CD4-positive, alpha-beta T cell treated with Interleukin-15 for 1 hour (primary cell): ENCODE measurements at places on chromosomes 11 and 22.
A peak's percentile ranks its signal among the peaks of the same experiment; 100 is the strongest.

GRCh38 chr11:19467904-19468303 is 227.2 kb upstream of the E2F8 start:
- no peak for DNase-seq

GRCh38 chr11:46210133-46210636 is 67.3 kb upstream of the CREB3L1 start:
- DNase-seq: peak; percentile 41

- DNase-seq: peak; percentile 49
These were observed 32.1 kb upstream of the GNB1L start for GRCh38 chr22:19886605-19887255.

DNA sequence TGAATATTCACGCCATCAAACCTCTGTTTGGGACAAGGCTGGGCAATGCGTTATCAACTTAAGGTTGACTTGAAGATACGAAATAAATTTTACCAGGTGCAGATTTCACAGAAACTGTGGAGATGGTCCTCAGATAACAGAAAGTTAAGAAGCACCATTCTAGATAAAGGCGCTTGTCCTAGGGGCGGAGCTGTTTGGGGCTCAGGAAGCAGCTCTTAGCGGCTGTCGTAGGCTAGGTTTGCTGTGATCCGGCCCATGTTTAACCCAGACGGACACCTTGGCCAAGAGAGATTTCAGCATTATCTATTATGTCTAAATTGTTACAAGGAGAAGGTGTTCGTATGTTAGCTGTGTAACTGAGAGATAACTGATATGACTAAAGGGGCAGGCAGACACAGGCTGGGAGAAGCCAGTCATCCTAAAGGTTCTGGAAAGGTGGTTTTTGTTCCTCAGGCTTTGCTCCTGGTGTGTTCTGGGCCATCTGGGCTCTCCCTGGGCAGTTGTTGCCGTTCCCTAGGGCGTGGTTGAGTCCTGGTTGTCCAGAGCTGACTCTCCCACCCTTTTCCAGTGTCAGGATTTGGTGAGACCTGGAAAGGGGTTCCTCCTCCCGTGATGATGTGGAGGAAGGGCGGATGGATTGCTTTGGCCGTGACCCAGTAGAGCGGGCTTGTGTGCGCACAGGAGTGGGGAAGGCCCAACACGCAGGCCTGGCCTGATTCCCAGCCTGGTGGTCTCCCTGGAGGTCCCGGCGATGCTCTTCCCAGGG is 25.8 kb downstream of the TPCN2 start:
- DNase-seq: no peak

DNA sequence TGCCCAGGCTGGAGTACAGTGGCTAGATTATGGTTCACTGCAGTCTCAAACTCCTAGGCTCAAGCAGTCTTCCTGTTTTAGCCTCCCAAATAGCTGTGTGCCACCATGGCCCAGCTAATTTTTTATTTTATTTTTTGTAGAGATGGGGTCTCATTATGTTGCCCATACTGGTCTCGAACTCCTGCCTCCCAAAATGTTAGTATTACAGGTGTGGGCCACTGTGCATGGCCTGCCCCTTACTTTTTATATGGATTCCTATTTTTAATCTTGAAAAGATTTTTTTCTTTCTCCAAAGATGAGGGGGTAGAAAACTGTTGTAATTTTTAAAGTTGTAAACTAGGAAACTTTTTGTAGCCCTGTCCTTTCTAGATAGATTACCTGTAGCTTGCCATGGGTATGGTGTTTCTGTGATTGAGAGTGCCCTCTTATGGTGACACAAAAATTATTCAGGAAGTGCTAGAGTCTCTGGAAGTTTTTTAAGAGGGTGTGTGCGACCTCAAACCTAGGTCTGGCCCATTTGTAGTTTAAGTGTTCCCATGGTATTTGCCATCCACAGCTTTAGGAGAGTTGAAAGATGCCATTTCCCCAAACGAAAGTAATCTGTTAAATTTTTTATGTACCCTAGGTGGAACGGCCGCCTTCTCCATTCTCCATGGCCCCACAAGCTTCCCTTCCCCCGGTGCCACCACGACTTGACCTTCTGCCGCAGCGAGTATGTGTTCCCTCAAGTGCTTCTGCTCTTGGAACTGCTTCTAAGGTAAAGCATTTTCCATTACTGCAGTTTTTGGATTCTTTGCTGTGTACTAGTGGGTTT is 32.4 kb downstream of the MCAM start:
- no peak for DNase-seq

DNA sequence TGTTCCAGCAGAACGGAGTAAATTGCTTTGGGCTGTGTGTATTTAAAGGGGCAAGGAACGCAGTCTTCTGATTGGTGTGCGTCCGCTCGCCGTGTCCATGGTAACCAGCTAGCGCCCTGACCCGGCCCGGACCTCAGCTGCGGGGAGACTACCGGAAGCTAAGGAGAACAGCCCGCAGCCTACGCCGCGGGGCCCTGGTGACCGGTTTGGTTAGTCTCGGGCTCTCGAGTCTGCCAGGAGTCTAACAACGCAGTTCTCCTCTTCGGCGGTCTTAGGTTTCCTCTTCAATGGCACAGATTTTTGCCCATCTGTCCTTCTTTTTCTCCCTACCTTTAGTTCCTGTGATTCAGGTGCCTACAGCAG is 3.5 kb upstream of the OR56A3 start:
- DNase-seq: no peak

DNA sequence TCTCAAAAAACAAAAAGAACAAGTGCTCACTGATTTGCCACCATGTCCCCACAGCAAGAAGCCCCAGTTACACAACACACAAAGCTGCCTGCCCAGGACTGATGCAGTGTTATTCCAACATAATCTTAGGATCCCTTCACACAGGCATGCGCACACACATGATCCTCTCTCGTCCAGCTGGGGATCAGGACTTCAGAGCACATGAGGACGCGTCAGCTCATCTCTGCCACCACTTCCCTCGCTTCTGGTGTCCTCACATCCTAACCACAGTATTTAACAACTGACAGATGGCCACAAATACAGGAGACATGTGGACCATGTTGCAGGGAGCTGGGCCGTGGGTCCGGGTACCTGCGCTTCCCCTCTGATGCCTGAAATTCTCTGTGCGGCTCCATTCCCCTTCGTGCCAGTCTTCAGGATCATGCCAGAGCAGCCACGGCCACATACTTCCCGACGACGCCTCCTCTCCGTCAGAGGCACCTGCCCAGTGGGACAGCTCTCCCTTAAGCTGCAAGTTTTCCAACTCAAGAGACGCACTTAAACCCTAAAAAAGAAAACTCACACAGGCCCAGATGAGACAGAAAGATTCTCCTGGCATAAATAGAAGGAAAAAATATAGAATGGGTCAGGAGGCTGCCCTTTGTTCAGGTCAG is 68.3 kb downstream of the PACSIN2 start:
- DNase-seq: no peak

- DNase-seq: no peak
These were observed 8.1 kb downstream of the MOGAT2 start for GRCh38 chr11:75725547-75726320.

DNA sequence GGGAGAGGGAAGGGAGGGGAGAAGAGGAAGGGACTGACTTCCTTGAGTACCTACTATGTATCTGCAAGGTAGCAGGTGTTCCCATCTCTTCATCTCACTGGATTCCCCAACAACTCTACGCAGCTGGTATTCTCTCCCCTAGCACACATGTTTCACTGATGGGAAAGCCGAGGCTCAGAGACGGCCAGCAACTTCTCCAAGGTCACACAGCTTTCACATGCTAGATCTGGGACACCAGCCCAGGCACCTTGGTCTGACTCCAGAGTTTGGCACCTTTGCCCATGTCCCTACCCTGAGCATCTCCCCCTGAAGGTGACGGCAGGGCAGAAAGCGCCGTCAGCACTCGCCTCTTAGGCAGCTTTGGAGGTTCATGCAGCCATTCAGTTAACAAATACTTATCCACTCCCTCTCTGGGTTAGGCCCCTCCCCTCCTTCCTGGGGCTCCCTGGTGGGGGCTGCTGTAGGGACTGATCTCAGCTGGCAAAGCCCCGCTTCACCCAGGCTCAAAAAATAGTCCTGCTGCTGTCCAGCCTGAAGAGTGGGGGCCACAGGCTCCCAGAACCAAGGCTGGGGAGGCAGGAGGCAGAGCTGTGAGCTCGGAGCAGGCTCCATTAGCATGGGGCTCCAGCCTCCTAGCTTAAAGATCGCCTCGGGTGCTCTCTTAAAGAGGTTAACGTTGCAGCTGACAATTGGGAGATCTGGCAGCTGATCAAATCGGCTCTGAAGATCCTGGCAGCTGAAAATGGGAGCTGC is 79.4 kb downstream of the IGLL1 start:
- no peak for DNase-seq

DNA sequence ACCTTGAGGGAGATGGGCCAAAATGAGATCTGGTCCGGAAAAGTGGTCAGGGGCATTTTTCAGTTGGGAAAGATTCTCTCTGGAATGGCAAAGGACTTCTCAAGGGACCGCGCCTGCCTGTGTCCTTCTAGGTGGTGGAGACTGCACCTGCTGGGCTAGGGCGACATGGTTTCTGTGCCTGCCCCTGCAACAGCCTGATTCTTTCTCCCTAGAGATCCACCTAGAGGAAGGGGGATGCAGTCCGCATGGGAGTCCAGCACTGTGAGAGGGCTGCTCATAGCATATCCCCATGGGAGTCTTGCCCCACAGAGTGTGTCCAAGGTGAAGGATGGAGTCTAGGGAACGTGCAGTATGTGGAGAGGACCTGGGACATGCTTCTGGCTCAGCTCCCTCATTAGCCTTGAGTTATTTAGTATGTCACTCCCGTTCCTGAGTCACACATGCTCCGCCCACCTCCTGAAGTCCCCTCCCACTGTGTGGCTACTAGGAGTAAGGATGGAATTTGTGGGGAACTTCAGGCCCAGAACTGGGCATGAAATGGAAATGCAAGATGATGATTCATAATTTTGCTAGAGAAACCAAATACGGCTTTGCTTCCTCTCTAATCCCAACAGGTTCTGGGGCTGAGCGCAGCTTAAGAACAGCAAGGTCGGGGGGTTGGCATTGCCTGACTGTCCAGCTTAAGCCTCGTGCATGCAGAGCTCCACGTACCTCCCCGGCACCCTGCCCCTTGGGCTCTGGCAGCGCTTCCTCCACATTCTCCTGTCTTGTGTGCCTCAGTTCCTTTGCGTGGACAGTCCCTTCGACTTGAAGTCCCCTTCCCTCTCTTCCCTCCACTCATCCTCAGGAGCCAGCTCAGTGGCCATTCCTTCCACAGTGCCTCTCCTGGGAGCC is 35.0 kb downstream of the GRIK4 start:
- DNase-seq: no peak

- DNase-seq: no peak
These were observed 46.6 kb downstream of the OTOG start for GRCh38 chr11:17593466-17594245.

GRCh38 chr11:111472228-111472627 is 40.0 kb downstream of the BTG4 start:
- no peak for DNase-seq

DNA sequence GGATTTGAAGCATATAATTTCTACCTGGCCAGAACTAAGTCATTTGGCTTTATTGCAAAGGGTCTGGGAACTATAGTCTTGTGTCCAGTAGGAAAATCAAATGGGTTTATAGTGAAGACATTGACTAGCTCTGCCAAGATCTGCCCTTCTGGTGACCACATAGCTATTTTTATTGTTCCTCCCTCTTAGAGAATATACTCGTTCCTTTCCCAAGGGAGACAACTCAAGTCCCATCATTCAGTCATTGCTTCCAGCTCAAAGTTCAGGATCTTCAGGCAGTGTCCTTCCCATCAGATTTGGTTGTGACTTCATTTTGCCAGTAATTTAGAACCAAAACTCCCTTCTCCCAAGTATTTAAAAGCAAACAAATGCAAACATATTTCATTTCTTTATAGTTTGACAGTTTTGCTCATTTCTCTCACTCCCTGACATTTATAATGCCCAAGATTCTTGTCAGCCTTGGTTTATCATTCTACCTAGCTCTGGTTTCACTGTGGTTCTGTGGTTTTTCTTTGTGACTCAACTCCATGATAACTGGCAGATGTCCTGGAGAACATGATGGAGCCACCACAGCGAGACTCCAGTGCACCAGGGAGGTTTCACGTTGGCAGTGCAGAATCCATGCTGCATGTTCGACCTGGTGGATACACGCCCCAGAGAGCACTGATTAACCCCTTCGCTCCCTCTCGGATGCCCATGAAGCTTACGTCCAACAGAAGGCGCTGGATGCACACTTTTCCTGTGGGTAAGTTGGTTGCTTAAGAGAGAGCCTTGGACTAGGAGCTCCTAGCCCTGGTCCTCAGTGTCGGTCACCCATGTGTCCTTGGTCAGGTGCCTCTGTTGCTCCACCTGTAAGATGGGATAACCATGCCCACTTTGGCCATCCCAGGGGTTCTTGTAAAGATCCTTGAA is 64.9 kb downstream of the DEPDC5 start:
- DNase-seq: no peak

DNA sequence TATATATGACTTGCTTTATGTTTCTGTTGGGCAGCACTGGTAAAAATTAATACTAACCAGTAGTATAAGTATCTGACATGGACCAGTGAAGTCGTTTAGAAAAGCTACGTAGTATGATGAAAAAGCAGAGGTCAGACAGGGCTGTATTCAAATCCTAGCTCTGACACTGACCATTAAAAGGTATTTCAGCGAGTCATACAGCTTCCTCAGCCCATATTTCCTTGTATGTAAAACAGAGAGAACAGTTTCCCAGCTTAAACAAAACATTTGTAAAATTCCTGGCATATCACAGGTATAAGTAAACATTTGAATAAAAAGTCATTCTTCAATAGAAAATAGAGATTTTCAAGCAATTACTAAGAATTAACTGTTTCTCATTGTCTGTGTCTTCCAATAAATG is 4.2 kb downstream of the NOX4 start:
- no peak for DNase-seq

- DNase-seq: no peak
These were observed 299.8 kb upstream of the SYN3 start for GRCh38 chr22:33357981-33358399.

GRCh38 chr11:71252770-71253730 is 673 bp upstream of the SHANK2 start:
- no peak for DNase-seq

GRCh38 chr11:11171854-11172253 is 181.2 kb downstream of the CSNK2A3 start:
- DNase-seq: peak; percentile 51

DNA sequence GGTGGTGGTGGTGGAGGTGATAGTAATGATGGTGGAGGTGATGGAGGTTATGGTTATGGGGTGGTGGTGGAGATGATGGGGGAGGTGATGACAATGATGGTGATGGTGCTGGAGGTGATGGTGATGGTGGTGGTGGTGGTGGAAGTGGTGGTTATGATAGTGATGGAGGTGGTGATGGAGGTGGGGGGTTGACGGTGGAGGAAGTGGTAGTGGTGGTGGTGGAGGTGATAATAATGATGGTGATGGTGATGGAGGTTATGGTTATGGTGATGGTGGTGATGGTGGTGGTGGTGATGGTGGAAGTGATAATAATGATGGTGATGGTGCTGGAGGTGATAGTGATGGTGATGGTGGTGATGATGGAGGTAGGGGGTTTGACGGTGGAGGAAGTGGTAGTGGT is 16.9 kb upstream of the WNT7B start:
- no peak for DNase-seq

GRCh38 chr11:1462698-1462975 is 23.9 kb downstream of the MOB2 start:
- no peak for DNase-seq

DNA sequence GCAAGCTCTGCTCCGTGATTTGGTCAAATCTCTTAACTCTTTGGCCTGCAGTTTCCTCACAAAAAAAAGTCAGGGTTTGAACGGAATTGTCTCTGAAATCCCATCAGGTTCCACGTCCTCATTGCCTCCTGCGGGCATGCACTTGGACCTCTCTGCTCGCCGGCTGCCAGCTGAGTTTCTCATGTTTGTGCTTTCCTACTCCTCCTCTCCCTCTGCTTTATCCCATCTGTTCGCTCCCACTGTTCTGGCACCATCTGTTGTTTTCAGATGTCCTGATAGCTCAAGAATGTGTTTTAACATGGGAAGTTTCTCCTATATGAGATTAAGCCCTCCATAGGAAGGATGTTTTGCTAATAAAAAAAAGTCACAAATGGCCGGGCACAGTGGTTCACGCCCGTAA is 49.4 kb upstream of the ARHGAP42 start:
- DNase-seq: no peak
